ENCODE measurements at places on chromosomes 11 and 22.

DNA sequence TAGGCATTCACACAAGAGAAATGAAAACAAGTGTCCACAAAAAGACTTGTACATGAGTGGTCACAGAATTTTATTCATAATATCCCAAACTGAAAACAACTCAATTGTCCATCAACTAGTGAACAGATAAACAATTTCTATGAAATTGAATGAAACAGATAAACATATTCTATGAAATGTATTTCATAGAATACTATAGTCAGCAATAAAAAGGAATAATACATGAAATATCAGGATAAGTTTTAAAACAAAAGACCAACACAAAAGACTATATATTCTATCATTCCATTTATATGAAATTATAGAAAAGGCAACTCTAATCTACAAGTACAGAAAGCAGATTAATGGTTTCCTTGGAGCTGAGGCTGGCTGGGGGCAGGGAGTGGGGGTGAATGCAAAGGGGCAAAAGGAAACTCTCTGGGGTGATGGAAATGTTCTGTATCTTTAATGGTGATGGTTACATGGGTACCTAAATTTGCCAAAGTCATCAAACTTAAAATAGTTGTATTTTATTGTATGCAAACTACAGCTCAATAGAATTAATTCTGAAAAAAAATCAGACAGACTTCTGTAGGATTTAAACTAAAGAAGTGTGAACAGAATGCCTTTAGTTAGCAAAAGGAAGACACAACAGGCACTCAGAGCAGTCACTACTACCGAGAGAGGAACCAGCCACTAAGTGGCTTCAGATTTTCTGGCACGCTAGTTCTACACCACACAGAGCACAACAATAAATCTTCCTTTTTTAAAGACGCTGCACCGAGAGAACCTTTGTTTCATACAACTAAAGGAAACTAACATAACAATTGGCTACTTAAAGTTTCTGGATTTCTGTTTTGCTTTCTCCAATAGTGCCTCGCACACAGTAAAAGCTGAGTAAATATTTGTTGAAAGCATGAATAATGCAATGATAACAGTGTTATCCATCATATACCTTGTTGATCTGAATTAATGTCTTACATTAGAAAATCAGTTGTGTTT, 15.4 kb downstream of the CCDC34 start:
- DNase-seq: no peak

DNA sequence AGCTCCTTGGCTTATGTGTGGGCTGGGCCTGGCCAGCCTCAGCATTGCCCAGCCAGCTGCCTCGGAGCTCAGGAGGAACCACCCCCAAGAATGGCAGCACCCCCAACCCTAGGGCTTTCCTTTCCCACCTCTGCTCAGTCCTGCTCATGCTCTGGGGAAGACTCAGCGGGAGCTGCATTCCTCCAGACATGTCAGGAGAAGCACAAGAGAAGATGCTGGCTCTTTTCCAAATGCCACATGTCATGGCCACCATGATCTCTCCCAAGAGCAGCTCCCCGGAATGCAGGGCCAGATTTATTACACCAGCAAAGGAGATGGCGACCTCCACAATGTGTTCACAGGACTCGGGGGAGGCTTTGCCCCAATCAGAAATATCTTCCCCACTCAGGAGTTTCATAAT, 143.7 kb downstream of the PKNOX2 start:
- no peak for DNase-seq

- DNase-seq: no peak
These were observed 1.2 kb downstream of the FAM89B start for GRCh38 chr11:65573391-65574079.

- DNase-seq: no peak
These were observed 7.0 kb upstream of the GAB2 start for GRCh38 chr11:78424334-78425270.

GRCh38 chr22:46143491-46144147, 6.7 kb upstream of the PPARA start:
- DNase-seq: no peak

DNA sequence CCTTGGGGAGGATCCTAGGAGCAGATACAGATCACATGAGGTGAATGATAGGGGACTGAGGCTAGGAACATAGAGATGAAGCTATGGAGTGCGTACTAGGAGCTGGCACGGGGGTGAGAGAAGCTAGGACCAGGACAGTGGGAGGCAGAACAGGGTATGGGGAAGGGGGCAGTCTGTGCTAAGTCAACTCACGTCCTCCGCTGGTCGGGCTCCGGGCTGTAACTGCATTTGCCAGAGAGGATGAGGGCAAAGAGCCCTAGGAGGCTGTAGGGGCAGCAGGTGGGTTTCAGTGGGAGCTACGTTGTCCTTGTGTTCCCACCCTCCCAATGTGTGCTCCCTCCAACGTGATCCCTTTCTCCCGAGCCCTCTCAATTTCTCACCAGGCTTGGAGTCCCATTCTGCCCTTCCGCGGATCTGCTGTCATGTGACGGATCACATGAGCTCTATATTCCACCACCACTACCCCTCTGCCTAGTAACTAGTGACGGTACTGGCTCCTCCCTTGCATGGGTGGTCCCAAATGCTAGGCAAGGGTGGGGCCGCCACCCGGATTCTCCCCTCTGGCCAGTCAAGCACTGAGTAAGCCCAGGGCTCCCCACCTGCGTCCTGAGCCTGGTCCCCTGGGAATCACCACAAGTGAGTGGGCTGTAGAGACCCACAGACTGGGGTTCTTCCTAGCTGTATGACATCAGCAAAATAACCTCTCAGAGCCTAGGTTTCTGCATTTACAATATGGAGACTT, at the start of gene TPP1:
Gene TPP1 (minus strand): TSS at position 419 of the 742 bp plus-strand sequence. CDS start 22 bp downstream, at position 397.
- peak; percentile 97 for DNase-seq

GRCh38 chr11:46183819-46184218, 62.6 kb upstream of the PHF21A start:
- no peak for DNase-seq

GRCh38 chr22:38792833-38793232, 1.1 kb downstream of the DNAL4 start:
- no peak for DNase-seq

GRCh38 chr22:23774922-23775436, 2.3 kb downstream of the MMP11 start:
- DNase-seq: no peak

GRCh38 chr11:76240666-76241065, 34.4 kb upstream of the WNT11 start:
- DNase-seq: no peak

DNA sequence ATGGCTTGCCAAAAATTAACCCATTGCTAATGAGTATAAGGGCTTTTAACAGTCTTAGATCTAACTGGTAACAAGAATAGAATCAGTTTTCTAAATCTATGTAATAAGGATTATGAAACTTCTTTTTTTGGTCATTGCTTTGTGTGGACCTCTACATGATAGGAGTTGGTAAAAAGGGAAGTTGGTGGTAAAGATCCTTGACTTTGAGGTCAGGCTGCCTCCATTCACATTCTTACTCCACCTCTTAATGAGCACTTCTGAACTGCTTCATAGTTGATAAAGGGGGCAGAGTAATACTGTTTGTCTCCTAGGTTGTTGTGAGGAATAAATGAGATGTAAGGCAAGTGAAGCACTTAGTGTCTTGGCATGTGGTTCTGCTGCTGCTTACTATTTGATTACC, 10.6 kb downstream of the EIF3M start:
- DNase-seq: no peak

- DNase-seq: no peak
These were observed 30.5 kb upstream of the BLID start for GRCh38 chr11:122146475-122146874.

GRCh38 chr11:70371241-70371640, 27.1 kb upstream of the CTTN start:
- no peak for DNase-seq

GRCh38 chr11:129374993-129375750, 476 bp upstream of the BARX2 start:
- DNase-seq: no peak

DNA sequence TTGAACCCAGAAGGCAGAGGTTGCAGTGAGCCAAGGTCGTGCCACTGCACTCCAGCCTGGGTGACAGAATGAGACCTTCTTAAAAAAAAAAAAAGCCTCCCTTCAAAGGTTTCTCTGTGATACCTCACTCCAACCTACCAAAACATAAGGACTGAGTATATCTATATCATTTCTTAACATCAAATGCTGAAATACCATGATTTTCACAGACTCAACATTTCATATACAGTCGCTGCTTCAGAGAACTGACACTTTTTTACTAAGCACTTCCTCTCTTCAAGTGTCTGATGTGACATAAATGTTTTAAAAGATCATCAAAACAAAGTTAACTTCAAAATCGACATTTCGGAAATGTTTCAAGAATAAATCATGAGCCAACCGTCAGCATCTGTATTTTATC, 12.0 kb downstream of the PRR14L start:
- DNase-seq: no peak

- no peak for DNase-seq
These were observed 111.3 kb upstream of the PAX6 start for GRCh38 chr11:31922450-31922849.

All from GM19239 (cell line).